ENCODE measurements at places on chromosomes 6 and 20.

GRCh38 chr20:2742934-2743559 lies 50.5 kb downstream of the EBF4 start:
- peak; percentile 61 for DNase-seq

GRCh38 chr20:20143165-20143564 lies 90.8 kb downstream of the CFAP61 start:
- DNase-seq: no peak

DNA sequence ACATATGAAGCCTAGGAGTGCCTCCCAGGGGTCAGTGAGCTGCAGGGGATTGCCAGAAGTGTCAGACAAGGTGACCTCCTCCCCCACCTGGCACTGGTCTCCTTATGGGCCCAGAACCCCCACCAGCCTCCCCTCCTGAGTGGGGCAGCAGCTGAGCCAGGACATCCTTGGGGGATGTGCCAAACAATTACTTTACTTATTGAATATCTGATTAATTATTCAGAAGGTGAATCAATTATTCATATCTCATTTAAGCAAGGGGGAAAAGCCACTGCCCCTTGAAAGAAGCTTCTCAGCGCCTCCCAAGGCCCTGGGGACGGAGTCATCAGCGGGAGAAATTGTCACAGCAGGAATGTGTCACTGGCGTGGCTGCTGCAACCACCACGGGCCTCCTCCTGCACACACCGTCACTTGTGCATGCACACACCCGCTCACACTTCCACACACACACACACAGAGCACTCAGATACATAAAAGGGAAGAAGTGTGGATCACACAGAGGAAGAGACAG lies 123.4 kb upstream of the MAFB start:
- no peak for DNase-seq

- no peak for DNase-seq
Observed at GRCh38 chr6:142470421-142470820, 168.6 kb downstream of the ADGRG6 start.

GRCh38 chr6:107355659-107356058 lies 103.7 kb downstream of the PDSS2 start:
- DNase-seq: no peak

GRCh38 chr6:135883045-135883444 lies 31.5 kb downstream of the PDE7B start:
- no peak for DNase-seq

- DNase-seq: no peak
Observed at GRCh38 chr6:120938876-120939472, 395.3 kb downstream of the TBC1D32 start.

- DNase-seq: no peak
Observed at GRCh38 chr6:133544419-133544818, 303.3 kb downstream of the EYA4 start.

DNA sequence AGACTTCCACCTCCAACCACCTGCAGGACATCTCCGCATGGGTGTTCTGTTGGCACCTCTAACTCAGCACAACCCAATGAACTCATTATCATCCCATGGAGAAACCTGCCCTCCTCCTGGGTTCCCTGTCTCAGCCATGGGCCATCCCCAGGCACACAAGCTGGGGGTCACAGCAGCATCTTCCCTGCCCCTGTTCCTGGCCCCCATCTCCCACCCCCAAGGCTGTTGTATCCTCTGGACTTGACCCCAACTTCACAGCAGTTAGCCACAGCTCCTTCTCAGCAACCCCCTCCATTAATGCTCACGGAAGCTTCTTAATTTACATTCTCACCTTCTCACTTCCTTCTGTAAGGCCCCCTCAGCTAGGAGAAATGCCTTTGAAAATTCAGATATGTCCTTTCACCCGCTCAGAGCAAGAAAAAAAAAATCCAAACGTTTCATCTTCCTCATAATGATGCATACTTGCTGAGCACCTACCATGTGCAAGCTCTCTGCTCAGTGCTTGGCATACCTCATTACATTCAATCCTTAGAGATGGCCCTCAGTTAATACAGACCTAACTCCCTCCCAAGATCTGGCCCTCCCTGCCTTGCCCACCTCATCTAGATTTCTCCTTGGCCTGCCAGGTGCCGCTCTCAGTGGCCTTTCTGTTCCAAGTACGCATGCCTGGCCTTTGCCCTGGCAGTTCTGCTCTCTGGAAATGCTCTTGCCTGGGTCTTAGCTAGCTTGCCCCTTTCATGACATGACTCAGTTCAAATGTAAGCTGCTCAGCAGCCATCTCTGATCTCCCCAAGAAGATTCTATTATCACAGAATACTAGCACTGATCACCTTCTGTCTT lies 2.5 kb upstream of the NELFCD start:
- DNase-seq: no peak

GRCh38 chr6:32151863-32152768 lies at the start of gene PRRT1:
TSS of gene PRRT1 (minus strand) at chr6:32151939. CDS start at chr6:32151827, 112 bp downstream.
- no peak for DNase-seq

- DNase-seq: no peak
Observed at GRCh38 chr6:169034516-169035167, 219.0 kb downstream of the THBS2 start.
